Upper lobe of left lung (tissue), 6 donors: ENCODE measurements at places on chromosomes 11 and 22. TPM values are rescaled to one million over a fixed set of nuclear protein-coding genes. Genes with fewer than 3 reads are reported as not detected.

- no peak overlapping the region for H3K4me3 ChIP-seq
- no peaks in the 10 kb centered on the region for H3K36me3 ChIP-seq
- H3K27me3 ChIP-seq = no peaks in the 10 kb centered on the region
Measured at GRCh38 chr11:123838659-123839058, 32.5 kb upstream of the OR6M1 start.

The OR4D10 gene
- not detected for total RNA-seq

The NCR3LG1 gene
- 3.7 TPM for total RNA-seq

The OR4A16 gene
- not detected for total RNA-seq

- no peaks in the 10 kb centered on the region for H3K27me3 ChIP-seq
- peaks cover 4% of the 10 kb centered on the region for H3K4me1 ChIP-seq
- no peaks in the 10 kb centered on the region for H3K36me3 ChIP-seq
- H3K4me3 ChIP-seq = no peak overlapping the region
Measured at GRCh38 chr22:35850831-35851230, 133.2 kb downstream of the APOL5 start.

The NXPE2 gene
- total RNA-seq = not detected

- H3K4me3 ChIP-seq = no peak overlapping the region
- H3K27ac ChIP-seq = no peak overlapping the region
- H3K36me3 ChIP-seq = no peaks in the 10 kb centered on the region
- no peak for DNase-seq
- no peaks in the 10 kb centered on the region for H3K4me1 ChIP-seq
Measured at GRCh38 chr11:78699609-78700135, 125.0 kb upstream of the NARS2 start.

DNA sequence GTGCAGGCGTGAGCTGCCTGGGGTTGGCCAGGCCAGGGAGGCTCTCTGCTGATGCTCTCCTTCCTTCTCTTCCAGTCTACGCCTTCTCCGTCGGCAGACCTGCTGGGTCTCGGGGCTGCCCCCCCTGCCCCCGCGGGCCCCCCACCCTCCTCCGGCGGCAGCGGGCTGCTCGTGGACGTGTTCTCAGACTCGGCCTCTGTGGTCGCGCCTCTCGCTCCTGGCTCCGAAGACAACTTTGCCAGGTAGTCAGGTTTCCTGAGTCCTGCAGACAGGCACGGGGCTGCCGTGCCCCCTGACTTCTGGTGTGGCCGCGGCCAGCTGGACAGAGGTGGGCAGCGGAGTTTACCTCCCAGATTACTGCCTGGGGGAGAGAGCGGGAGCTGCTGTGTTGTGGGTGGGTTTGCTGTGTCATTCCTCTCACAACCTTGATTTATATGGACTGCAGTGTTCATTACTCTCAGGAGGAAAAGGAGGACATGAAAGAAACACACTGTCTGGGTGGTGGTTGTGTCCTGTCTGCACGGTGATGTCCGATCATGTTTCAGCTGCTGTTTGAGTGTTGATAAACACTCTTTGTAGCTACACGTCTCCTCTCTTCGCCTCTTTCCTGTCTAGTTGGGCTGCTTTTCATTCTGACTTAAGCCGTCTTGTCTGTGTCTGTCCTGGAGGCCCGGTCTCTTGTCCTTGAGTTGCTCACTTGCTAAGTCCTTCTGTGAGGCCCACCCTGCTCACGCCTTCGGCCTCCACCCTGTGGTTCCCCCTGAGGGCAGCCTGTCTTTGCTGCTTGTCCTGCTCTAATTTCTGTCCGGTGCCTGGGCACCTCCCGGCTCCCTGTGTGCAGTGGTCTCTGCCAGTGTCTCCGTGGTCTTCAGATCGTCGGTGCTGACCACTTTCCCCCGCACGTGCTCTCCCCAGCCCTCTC lies 35.9 kb downstream of the MUC6 start:
- H3K27ac ChIP-seq = no peak overlapping the region
- no peak for DNase-seq
- H3K4me3 ChIP-seq = no peak overlapping the region
- no peaks in the 10 kb centered on the region for H3K4me1 ChIP-seq
- peaks cover 90% of the 10 kb centered on the region for H3K36me3 ChIP-seq

The SNRPD3 gene
- total RNA-seq = 85.8 TPM

The CCDC81 gene
- 0.52 TPM for total RNA-seq

GRCh38 chr22:26339755-26340154 lies 89.3 kb upstream of the ASPHD2 start:
- H3K27me3 ChIP-seq = no peaks in the 10 kb centered on the region
- no peak for DNase-seq
- H3K36me3 ChIP-seq = no peaks in the 10 kb centered on the region
- no peak overlapping the region for H3K27ac ChIP-seq
- H3K4me1 ChIP-seq = no peaks in the 10 kb centered on the region

- peaks cover 11% of the 10 kb centered on the region for H3K4me1 ChIP-seq
- DNase-seq = no peak
- no peak overlapping the region for H3K27ac ChIP-seq
- no peaks in the 10 kb centered on the region for H3K27me3 ChIP-seq
- no peak overlapping the region for H3K4me3 ChIP-seq
- no peaks in the 10 kb centered on the region for H3K36me3 ChIP-seq
Measured at GRCh38 chr11:64056213-64056785, 20.6 kb downstream of the FLRT1 start.

- no peaks in the 10 kb centered on the region for H3K27me3 ChIP-seq
- H3K4me3 ChIP-seq = no peak overlapping the region
- DNase-seq = no peak
- H3K36me3 ChIP-seq = no peaks in the 10 kb centered on the region
Measured at GRCh38 chr11:63448646-63449045, 42.3 kb downstream of the PLAAT5 start.

- H3K27me3 ChIP-seq = no peaks in the 10 kb centered on the region
- H3K36me3 ChIP-seq = no peaks in the 10 kb centered on the region
- H3K27ac ChIP-seq = no peak overlapping the region
- DNase-seq = no peak
- H3K4me1 ChIP-seq = no peaks in the 10 kb centered on the region
Measured at GRCh38 chr11:84136926-84137325, 850.8 kb upstream of the CCDC90B start.
